Stimulated activated CD8-positive, alpha-beta memory T cell treated with anti-CD3 and anti-CD28 coated beads, Interleukin-7, amount 100 ng/mL, for 1 hour (primary cell): ENCODE measurements at places on chromosomes 16 and 17.

GRCh38 chr17:27520491-27521185 is 64.4 kb downstream of the KSR1 start:
- no peak for DNase-seq

DNA sequence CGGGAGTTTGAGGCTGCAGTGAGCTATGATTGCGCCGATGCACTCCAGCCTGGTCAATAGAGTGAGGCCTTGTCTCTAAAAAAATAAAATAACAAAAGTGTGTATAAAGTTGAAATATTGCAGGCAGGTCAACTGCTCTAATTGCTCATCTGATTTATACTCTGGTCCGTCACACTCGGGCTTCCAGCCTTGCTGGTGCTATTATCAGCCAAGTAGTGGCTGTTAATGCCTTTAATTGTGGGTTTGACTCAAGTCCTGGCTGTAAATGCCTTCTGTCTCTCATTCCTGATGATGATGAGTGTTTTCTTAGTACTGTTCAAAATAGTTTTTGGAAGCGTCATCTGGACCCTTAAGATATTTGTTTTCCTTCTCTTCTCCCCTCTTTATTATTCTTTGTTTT is 18.4 kb downstream of the SYT17 start:
- DNase-seq, result no peak

DNA sequence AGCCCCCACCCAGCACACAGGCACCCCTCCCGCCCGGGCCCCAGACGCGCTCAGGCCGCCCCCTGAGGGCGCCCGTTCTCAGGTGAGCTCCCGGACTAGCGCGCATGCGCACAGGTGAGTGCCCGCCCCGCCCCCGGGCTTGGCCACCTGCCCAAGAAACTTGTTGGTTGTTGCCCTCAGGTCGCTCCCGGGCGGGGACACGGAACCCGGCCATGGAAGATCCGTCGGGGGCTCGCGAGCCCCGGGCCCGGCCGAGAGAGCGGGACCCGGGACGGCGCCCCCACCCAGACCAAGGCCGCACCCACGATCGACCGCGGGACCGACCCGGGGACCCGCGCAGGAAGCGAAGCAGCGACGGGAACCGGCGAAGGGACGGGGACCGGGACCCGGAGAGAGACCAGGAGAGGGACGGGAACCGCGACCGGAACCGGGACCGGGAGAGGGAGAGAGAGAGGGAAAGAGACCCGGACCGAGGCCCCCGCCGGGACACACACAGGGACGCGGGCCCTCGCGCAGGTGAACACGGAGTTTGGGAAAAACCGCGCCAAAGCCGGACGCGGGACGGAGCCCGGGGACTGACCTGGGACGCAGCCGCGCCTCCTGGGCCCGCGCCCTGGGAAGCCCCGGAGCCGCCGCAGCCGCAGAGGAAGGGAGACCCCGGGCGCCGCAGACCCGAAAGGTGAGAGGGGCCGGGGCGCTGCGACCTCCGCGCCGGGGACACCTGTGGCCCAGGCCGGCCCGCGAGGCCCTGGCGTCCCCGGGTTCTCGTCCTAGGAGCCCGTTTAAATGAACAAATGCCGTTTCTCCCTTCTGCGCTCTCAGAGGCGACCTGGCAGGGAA is at the start of gene MARVELD3:
Gene MARVELD3, plus strand, starts transcription at position 167 of the 840 bp plus-strand sequence. Its CDS starts 46 bp downstream, at position 213.
- no peak for DNase-seq

- DNase-seq, result no peak
These were observed 11.3 kb upstream of the NFAT5 start for GRCh38 chr16:69554495-69554894.

DNA sequence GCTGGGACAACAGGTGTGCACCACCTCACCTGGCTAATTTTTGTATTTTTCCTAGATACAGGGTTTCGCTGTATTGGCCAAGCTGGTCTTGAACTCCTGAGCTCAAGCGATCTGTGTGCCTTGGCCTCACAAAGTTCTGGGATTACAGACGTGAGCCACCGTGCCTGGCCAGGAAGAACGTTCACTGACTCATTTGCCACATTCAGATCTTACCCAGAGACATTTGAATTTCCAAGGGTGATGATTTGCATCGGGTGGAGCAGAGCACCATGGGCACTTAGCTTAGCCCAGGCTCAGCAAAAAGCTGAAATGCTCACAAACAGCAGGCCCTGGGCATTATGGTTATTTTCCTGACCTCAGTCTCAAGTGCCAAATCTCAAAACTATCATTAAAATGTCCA is 14.5 kb upstream of the ADORA2B start:
- DNase-seq, result no peak

DNA sequence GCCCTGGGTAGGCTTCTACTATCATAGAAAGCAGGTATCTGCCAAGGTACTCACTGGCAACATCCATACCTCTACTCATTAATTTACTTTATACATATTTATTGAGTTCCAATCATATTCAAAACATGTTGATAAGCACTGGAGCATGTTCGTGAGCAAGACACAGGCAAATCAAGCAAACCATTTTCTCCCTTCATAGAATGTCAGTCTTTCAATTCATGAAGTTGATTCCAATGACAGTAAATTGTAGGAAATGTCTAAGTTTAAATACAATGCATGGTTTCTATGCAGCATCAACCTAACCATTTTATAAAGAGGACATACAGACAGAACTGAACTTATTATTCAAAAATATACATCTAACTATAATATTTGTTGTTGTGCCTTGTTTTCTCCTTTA is 978.6 kb downstream of the CDH8 start:
- DNase-seq, result no peak

GRCh38 chr16:2284797-2285576 is 17.1 kb upstream of the RNPS1 start:
- no peak for DNase-seq

GRCh38 chr17:4872786-4873185 is 26.6 kb upstream of the C17orf107 start:
- no peak for DNase-seq

DNA sequence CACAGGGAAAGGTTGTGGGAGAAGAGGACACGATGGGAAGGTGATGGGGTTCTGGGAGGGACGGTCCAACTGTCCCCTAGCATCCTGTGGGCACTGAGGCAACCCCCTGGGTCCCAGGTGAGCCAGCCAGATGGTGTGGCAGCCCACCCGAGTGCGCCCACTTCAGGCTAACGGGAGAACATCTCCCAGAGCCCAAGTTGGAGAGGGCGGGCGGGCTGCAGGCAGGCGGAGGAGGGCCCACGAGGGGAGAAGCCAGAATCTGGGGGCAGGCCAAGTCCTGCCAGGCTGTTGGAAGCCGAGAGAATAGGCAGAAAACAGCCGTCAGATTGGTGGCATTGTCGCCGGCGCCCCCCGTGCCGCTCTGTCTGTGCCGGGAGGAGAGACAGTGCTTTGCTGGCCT is 13.8 kb upstream of the ABCC3 start:
- DNase-seq, result no peak
